Stimulated activated CD4-positive, alpha-beta T cell treated with anti-CD3 and anti-CD28 coated beads, Interleukin-1b, Interleukin-23, amount 100 ng/mL, for 48 hours (primary cell): ENCODE measurements at places on chromosomes 16 and 17.

DNA sequence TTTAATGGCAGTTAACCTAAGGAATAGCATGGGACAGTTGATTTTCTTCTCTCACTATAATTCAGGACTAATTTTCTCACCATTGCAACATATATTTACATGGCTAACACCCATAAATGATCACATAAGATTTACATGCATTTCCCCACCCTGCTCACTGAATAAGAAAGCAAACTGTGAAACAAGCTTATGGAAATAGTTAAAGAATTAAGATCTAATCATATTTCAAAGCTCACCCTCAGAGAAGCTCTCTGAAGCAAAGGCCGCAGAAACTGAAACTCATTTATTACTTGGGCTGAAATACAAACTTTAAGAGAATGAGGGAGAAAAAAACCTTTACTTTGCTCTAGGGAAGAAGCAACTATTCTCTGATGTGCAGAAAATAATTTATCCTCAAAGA, 218.7 kb upstream of the AXIN2 start:
- DNase-seq, result no peak

DNA sequence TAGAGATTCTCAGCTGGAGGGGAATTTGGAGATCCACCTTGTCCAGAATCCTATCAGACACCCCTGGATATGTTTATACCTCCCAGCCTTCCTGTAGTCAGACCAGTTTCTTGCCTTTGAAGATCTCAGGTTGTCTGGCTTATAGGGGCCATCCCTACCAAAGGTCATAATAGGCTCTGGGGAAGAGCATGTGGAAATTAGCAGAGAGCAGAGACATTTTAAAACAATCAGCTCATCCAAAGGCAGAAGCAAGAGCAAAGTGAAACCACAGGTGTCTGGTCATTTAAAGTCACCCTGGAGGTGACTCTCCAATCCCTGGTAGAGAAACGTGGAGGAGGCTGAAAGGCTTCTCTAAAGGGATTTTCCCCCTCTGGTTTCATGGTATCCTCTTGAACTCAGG, 299.3 kb upstream of the EEF2KMT start:
- no peak for DNase-seq

- no peak for DNase-seq
Observed at GRCh38 chr17:20008242-20009051, 712 bp upstream of the SPECC1 start.

DNA sequence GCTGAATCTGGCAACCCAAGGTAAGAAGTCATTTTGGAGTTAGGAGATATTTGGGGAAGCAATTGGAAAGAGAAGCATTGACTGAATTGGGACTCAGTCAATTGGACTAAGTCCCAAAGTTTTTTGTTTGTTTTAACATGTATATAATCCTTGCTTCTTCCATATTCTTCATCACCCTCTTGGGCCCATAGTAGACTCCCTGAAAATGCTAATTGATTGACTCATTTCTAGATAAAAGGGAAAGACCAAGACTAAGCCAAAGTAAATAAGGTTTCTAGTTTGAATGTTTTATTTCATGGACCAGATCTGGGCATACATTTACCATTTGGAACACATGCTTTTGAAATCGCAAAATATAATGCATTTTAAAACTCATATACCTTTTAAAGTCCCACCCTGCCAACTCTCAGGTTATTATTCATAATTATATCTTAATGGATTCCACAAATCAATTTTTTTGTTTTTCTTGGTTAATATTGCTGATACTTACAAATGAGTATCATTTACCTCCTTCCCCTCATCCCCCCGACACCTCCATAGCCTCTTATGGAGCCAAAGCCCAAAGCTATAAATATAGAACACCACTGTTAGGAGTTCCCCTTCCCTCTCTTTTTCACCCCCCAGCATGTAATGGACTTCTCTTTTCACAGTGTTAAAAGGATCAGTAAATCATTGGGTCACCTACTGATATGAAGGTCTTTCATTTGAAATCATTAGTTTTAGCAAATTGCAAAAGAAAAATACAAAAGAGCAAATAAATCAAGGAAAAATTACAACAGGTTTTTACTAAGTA, 674.0 kb upstream of the SOX9 start:
- DNase-seq, result no peak

- no peak for DNase-seq
Observed at GRCh38 chr17:27564463-27564862, 66.5 kb upstream of the LGALS9 start.

DNA sequence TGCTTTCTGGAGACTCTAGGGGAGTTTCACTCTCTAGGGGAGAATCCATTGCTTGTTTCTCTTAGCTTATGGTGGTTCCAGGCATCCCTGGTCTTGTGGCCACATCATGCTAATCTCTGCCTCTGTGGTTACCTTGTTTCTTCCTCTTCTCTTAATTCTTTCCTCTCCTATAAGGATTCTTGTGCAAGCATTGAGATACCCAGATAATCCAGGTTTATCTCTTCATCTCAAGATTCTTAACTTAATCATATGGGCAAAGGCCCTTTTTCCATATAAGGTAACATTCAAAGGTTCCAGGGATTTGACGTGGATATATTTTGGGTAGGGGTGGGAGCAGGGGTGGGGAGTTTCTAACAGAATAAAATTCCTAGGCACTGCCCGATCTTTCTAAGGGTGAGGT, 32.6 kb downstream of the FAM20A start:
- no peak for DNase-seq

DNA sequence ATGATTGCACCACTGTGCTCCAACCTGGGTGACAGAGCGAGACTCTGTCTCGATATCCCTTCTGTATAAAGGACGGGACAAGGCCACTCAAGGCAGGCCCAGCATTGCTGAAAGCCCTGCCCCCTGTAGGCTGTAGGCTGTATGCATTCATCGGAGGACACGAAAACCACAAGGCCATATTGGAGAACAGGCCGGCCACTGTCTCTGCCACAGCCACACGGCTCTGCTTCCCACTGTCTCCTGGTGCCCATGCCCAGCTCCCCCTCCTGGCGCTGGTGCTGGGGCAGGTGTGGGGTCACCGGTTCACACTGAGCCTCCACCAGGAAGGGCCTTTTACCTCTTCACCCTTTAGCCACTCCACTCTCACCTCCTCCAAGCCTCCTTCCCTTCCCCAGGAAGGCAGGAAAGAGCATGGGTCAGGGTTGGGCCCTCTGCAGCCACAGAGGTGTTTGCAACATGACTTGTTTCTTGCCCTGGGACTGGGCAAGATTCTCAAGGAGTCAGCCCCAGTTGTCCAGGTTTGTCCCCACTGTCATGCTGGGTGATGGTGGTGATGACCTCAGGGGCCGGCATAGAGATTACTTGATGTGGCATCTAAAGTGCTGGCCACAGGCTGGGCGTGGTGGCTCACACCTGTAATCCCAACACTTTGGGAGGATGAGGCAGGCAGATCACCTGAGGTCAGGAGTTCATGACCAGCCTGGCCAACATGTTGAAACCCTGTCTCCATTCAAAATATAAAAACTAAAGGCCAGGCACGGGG, 5.3 kb upstream of the NTN3 start:
- no peak for DNase-seq

DNA sequence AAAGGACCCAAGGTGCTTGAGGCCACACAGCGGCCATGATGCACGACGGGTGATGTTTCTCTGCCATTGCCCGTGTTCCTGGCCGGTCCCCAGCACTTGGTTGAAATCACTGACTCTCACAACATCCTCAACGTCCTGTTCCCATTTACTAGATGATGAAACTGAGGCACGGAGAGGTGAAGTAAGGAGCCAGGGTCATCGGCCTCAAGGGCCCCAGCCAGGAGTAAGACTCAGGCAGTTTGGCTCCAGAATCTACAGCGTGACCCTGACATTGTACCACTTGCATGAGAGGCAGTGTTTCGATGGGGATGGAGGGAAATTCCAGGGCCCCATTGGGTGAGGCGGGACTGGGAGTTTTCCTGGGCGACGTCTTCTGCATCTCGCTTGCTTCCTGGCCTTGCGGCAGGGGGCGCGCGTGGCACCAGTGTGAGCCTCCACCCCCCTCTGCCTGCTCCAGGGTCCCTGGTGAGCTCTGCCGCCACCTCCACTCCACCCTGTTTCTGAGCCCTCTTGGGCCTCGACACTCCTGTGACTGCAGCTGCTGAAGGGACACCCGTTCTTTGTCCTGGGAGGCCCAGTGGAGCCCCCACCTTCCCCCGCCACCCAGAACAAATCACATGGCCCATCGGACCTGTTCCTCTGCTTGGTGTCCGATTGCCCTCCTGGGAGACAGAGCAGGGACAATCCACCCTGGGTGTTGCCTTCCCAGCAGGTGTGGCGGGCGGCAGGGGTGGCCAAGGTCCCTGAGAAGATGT, 133.0 kb upstream of the GSE1 start:
- DNase-seq, result no peak

DNA sequence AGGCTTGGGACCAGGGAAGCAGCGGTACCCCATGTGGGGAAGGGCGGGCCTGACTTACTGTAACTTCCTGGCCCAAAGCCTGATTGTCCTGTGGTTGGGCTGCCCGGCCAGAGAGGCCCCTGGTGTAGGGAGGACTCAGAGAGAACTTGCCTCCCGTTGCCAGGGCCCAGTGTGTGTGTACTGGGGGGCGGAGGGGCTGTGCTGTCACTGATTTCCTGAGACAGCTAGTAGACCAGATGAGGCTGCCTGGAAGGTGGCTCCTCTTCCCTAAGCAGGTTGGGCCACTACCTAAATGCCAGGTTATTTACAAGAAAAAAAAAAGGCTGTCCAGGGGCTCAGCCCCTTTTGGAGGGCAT, 16.7 kb downstream of the SOCS3 start:
- DNase-seq, result no peak

- DNase-seq, result no peak
Observed at GRCh38 chr17:8001976-8002720, at the start of gene GUCY2D. Gene GUCY2D (plus strand): TSS chr17:8002615. CDS start chr17:8003048, 433 bp downstream.

DNA sequence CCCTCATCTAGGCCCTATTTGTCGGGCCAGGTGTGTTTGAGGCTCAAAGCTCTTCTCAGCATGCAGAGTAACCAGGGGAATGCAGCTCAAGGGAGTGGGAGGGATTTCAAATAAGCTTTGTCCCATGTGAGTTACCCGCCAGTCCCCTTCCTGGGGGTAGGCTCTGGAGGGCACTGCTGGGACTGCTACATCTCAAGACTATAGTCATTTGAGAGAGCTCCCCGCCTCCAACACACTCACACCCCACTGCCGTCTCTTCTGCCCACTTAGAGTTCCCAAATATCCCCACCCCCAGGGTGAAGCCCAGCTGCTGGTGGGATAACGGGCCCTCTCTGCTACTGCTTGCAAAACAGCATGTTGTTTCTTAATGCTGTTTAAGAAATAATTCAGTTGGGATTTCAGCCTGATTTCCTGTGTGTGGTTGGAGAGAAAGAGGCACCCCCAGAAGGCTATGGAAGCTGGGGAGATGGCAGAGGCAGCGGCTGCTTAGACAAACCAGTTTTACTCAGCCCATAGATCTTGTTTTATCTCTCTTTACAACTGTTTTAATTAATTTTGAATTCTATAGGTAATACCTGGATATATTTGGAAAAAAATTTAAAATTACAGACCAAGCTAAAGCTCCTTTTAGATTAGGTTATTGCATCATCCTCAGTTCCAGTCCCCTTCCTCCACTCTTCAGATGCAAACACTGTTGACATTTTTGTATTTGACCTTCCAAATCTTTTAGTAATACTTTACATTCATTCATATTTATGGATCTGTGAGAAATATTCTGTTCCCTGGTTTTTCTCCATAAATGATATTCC, 4.1 kb upstream of the MPO start:
- no peak for DNase-seq

DNA sequence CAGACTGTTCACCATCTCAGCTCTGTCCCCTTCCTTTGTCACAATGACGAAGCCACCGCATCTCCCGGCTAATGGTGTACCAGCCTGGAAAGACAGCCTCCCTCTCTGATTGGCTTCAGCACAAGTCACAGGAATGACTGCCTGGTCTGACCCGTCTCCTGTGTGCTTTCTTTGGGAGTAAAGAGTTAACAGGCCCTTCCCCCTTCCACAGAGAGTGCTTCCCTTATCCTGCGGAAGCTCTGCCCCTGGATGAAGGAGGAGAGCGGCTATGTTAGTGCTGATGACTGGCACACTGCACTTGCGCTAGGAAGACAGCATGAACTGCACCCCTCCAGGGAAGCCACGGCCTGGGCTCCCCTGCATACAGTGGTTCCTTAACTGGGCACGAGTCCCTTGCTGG, 11.3 kb downstream of the USB1 start:
- DNase-seq, result no peak

GRCh38 chr16:8867932-8868415, 832 bp downstream of the CARHSP1 start:
- DNase-seq, result no peak

DNA sequence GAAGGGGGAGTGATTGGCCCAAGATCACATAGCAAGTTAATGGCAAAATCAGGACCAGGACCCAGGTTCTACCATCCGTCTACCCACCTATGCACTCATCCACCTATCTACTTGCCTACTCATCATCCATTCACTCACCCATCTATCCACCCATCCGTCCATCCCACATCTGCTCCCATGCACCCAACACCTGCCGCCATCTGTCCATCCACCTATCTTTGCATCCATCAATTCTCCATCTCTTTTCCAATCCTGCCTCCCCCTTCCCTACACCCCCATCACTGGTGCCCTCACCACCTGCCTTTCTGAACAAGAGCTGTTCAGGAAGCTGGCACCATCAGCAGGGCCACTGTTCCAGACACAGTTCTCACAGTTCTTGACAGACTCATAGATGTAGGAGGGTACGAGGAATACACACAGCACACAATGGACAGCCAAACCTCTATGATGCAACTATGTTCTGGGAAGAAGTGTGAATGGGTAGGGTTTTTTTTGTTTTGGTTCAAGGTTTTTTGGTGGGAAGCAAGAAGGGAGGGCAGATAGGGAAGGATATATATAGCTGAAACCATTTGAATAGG, 4.5 kb downstream of the SAMD14 start:
- no peak for DNase-seq

GRCh38 chr16:9763505-9763904, 418.7 kb downstream of the GRIN2A start:
- no peak for DNase-seq

GRCh38 chr17:78272181-78272913, 40.9 kb downstream of the TMEM235 start:
- peak; percentile 73 for DNase-seq

- DNase-seq, result no peak
Observed at GRCh38 chr17:65495122-65496055, 66.1 kb downstream of the AXIN2 start.

DNA sequence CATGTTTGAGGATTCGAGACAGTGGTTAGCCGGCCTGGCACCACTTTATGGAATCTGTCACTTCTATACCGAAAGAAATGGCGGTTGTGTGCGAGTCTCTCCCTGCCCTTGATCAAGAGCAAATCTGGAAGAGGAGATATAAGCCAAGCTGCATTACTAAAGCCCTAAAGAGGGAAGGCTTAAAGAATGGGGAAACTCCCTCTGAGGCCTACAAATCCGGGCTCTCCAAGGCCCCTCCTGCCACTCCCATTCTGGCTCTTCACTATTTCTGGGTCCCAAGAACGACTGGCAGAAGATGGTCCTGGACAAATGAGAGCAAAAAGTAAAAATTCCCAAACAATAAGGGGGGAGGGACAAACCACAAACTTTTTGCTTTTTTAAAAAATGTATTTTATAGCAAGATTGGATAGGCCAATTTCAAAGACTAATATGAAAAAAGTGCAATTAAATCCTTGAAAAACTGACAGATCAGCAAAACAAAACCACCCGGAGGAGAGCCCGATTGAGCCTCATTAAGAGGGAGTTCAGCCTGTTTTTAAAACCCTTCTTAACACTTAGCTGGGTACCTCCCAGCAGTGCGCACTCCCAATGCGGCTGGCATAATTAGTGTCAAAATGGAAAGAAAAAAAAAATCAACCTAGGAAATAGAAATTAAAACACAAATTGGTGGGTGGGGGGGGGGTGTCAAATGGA, 193.5 kb downstream of the ZFHX3 start:
- DNase-seq, result no peak
